ENCODE measurements at places on chromosomes 12 and 14. TPM values are rescaled to one million over a fixed set of nuclear protein-coding genes. Genes with fewer than 3 reads are reported as not detected.

The LPAR5 gene
- 9.0 TPM for total RNA-seq

The CNTN1 gene
- not detected for total RNA-seq

The KRT74 gene
- total RNA-seq: not detected

The KRT71 gene
- not detected for total RNA-seq

The SLC38A4 gene
- total RNA-seq: not detected

The ZC2HC1C gene
- total RNA-seq: 0.97 TPM

Data from activated CD8-positive, alpha-beta memory T cell treated with anti-CD3 and anti-CD28 coated beads for 36 hours (primary cell).